ENCODE measurements at places on chromosomes 12 and 14.
A peak's percentile ranks its signal among the peaks of the same experiment; 100 is the strongest.

DNA sequence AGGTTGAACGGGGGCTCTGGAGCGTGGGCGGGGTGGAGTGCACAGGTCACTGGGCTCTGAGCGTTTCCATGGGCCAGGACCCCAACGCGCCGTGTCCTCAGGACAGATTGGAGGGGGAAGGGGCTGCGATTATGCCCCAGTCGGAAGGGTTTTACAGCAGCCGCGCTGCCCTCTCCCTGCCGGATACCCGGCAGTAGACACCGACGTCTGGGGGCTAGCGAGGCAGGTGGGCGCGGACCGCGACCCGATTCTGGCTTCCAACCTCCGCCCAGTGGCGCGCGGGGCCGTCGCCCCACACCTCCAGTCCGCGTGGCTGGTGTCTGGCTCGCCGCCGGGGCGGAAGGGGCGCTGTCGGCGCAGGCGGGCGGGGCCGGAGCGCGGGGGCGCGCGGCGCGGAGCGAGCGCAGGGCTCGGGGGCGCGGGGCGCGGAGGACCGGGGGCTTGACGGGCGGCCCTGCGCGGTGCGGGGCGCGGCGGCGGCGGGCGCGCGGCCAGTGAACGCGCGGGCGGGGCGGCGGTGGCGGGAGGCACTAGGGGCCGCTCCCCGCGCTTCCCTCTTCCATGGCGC is 2.4 kb upstream of the KIF26A start:
- DNase-seq = no peak

DNA sequence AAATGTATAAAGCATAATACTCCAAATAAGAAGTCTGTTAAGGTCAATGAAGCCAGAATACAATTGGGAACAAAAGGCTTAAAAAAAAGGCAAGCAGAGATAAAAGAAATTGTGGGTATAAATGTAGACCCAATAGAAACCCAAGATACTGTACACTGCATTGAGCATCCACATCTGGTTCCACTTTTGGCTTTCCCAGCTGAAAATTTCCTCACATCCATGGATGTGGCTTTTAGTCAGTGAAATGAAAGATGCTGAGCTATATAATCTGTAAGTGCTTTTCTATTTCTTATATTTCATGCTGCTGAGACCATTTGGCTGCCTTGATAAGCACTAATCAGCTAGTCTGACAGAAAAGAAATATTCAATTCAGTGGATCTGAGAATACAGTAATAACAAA is 83.5 kb downstream of the PTPRR start:
- no peak for DNase-seq

GRCh38 chr12:77060883-77061240 is 4.5 kb downstream of the E2F7 start:
- DNase-seq = no peak

DNA sequence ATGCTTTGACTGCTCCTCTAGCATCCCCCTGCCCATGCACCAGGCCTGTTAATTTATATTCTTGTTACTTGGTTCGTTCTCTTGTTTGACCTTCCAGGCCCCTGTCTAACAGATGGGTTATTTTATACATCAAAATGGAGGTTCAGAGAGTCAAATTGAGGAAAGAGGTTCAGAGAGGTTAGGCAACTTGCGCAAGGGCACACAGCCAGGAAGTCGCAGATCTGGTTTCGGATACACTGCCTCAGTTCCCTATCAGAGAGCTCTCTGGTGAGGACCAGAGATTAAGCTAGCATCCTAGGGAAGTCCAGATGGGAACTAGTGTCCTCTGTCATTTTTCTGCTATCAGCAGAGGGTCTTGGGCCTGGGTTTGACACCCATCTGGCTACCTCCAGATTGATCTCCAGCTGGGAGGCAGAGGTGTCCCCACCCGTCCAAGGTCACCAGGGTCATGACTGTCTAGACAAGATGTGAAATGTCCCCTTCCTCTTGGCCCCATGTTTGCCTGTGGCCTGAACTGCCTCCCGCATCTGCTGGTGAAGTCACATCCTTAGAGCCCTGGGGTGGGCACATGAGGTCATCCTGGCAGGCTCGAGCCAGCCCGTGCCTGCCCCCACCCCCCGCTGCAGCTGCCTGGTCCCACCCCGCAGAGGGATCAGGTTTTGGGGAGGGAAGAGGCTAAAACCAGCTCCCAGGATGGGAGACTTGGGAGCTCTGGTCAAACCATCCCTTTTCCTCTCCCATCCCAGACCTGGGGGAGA is 84.3 kb upstream of the NCOR2 start:
- no peak for DNase-seq

DNA sequence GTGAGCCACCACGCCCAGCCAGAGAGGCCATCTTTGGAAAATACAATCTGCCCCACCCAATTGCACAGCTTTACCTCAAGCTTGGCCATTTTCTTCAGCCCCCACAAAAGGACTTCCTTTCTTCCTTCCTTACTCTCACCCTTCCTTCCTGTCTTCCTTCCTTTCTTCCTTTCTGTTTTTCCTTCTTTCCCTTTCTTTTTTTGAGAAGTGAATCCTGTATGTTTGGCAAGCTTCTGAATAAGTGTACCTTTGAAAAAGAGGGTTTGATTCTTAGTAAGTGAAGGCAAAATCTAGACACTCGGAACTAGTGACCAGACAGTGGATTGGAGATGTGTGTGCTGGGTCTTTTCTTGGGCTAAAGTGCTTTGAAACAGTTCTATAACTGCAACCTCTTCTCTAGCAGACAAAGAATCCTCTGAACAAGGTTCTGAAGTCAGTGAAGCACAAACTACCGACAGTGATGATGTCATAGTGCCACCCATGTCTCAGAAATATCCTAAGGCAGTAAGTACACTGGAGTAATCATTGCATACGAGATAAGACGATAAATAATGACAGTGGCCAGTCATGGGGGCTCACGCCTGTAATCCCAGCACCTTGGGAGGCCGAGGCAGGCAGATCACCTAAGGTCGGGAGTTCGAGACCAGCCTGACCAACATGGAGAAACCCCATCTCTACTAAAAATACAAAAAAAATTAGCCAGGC is 49.5 kb downstream of the SUPT16H start:
- no peak for DNase-seq

DNA sequence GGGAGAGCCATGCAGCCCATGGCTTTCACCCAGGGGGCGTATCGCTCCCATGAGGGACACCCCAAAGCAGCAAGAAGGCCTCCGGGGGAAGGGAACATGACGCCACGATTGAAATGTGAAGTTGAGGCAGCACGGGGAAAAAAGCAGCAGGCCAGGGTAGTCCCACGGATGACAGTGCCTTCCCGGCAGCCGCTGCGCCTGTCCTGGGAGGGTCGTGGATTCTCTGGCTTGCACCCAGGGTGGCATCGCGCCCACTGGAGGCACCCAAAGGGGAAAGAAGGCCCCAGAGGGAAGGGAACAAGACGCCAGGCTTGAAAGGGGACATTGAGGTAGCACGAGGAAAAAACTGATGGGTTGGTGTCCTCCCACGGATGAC is 161.6 kb upstream of the ALG10B start:
- no peak for DNase-seq

GRCh38 chr14:56170028-56170427 is 51.8 kb downstream of the PELI2 start:
- peak; percentile 46 for DNase-seq

- no peak for DNase-seq
Measured at GRCh38 chr12:98403385-98403784, 112.0 kb upstream of the TMPO start.

GRCh38 chr12:76990716-76991115 is 74.7 kb downstream of the E2F7 start:
- DNase-seq = no peak

DNA sequence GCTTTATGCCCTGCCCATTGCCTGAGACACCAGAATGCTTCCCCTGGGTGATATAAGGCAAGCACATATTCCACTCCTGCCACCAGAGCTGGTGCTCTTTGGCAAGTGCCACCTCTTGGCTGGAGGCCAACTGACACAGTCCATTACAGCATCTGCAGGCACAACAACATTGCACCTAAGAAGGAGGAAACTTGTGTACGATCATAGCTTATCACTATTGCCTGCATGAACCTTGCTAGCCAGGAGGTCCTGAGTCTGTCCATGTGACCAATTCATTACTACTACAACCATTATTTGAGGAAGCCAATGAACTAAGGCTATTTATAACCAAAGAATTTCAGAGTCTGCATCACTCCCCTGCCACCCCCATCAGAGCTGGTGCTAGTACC is 119.8 kb upstream of the SCAF11 start:
- DNase-seq = no peak

DNA sequence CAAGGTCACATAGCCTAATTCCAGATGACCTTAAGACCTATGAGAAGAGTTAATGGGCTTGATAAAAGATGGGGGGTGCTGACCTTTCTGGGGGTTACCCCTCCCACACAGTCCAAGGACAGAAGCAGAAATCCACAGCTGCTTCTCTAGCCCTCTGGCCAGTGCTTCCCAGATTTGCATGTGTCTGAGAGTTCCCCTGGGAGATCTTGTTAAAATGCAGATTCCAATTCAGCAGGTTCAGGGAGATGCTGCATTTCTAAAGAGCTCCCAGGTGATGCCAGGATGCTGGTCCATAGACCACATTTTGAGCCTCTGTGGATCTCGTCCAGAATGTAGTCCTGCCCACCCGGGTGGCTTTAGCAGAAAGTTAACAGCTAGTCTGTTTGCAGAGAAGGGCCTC is 82.1 kb downstream of the WSCD2 start:
- no peak for DNase-seq

DNA sequence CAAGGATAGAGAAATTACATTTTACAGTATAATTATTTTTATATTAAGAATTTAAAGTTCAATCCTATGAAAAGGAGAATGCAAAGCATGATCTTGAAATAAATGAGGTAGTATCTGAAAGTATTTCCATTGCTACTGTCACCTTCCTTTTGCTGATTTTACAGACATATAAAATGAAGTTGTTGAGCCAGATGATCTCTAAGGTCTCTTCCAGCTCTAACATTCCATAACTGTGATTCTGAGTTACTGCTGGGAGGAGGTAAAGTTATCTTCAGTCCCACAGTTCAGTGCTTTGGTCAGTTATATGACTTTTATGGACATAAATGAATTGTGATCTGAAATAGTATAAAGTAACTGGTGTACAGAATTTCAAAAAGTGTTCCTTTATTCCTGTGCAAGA is 52.8 kb downstream of the SLC38A6 start:
- peak; percentile 43 for DNase-seq

GRCh38 chr14:35855876-35856481 is 29.8 kb downstream of the BRMS1L start:
- no peak for DNase-seq

DNA sequence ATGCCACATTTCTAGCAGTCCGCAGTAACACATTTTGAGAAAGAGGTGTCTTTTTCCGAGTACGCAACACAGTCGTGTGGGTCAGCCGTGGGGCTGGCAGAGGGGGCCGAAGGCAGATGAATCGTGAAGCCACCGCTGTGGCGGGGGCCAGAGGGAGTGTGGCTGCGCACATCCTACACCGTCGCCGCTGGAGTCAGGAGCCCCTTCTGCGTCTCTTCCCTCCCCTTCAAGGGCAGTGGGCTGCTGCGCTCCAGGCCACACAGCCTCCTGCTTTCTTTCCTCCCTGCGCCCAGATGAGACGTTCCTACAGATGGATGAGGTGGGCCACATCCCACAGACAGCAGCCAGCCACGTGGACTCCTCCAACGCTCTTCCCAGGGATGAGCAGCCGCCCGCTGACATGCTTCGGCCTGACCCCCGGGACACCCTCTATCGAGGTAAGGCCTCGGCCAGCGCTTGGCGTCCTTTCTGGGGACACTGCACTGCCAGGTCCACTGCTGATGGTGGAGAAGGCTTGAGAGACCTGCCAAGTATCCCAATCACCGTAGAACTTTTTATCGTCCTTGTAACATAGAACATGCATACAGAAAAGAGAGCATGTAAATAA is 89.8 kb downstream of the B4GALNT3 start:
- no peak for DNase-seq

- no peak for DNase-seq
Measured at GRCh38 chr14:68723808-68724268, 69.0 kb downstream of the ZFP36L1 start.

- DNase-seq = no peak
Measured at GRCh38 chr12:68467514-68467913, 135.4 kb upstream of the MDM1 start.

DNA sequence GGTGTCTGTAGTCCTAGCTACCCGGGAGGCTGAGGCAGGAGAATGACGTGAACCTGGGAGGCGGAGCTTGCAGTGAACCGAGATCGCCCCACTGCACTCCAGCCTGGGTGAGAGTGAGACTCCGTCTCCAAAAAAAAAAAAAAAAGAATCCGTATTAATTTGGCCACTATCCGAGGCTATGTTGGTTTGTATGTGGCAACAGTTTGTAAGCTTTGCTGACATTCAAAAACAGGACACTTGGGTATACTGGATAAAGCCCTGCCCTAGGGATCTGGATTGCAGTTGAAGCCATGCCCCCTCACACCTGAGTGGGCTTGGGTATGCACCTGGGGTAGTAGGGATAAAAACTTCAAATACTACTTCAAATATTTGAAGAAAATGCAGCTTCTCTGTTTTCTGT is 14.5 kb downstream of the IFNG-AS1 start:
- no peak for DNase-seq

GRCh38 chr12:104944252-104944651 is 13.8 kb downstream of the SLC41A2 start:
- no peak for DNase-seq

DNA sequence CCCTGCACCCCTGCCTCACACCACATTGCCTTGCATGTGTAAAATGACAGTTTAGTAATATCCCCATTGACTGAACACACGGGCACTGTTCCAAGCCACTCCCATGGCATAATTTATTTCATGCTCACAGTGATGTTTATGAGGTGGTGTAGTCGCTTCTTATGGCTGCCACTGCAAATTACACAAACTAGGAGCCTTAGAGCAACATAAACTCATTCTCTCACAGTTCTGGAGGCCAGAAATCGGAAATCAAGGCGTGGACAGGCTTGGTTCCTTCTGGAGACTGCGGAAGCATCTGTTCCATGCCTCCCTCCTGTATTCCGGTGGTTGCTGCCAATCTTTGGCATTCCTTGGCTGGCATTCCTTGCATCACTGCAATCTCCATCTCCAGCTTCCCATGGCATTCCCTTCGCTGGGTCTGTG is 97.3 kb downstream of the RIN3 start:
- no peak for DNase-seq

DNA sequence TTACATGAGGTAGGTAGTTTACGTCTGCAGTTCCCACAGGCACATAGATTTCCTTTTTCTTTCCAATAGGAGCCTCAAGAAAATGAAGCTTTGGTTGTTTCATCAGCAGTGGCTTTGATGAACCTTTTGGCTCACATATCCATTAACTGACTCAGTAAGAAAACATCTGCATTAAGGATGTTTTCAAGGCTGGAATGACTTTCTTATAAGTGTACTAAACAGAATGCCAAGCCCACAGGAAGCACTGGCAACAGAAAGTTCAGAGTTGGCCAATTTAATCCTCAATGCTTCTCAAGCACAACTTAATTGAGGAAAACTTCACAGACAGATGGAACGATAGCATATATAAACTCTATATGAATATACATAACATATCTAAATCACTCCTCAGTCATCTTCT is 63.5 kb downstream of the ST8SIA1 start:
- peak; percentile 91 for DNase-seq

DNA sequence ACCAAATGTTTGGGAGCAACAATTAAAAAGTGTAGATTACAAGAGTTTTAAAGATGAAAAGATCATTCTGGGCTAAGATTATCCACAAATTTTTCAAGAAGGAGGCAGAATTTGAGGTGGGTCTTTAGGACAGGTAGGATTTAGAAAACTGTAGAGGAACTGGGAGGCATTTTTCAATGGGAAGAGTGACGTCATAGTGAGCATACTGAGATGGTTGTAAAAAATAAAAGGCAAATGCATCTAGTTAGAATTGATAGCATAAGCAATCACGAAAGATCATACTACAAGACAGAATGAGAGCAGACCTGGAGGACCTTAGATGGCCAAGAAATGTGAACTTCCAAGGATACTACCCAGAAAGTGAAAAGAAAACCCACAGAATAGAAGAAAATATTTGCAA is 131.6 kb upstream of the G2E3 start:
- DNase-seq = no peak

GRCh38 chr14:89750908-89751392 is 203.6 kb downstream of the EFCAB11 start:
- no peak for DNase-seq

Measured in fibroblast of skin of right quadriceps (primary cell).